ENCODE measurements at places on chromosomes 11 and 22.

DNA sequence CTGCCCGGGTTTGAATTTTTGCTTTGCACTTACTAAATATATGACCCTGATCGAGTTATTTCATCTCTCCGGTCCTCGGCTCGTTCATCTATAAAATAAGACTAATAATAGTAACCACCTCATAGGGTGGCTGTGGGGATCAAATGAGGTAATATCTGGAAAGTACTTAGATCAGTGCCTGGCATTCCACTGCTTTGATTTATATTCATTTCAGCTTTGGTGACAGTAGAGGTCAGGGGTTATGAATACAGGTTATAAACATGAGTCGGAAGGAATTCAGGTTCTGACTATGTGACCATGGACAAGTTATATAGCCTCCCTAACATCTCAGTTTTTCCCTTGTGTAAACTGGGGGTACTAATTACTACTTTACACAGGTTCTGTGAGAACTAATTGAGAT, 2.9 kb upstream of the TEAD1 start:
- no peak for DNase-seq

DNA sequence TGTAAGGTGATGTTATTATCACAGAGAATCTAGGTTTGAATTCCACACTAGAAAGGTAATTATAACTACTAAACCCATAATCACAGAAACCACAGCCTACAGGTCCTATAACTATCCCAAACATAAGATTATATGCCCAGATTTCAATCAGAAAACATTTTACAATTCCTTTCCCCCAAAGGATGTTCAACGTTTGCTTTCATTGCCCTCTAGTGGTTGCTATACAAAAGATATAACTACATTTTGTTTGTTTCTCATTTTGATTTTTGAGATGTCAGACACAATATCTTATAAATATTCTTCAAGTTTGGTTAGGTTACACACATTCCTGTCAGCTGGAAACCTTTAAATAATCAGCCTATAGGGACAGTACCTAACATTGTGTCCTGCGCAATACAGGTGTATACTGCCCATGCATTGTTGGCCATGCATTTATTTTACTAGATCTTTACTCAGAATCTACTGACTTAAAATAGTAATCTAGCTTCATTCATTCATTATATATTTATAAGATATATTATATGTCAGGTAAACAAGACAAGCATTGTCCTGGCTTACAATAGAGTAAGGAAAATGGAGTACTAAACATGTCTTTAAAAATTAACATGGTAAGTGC, 530.5 kb upstream of the CCDC90B start:
- DNase-seq = no peak

GRCh38 chr11:82195283-82195682, 538.4 kb downstream of the FAM181B start:
- no peak for DNase-seq

DNA sequence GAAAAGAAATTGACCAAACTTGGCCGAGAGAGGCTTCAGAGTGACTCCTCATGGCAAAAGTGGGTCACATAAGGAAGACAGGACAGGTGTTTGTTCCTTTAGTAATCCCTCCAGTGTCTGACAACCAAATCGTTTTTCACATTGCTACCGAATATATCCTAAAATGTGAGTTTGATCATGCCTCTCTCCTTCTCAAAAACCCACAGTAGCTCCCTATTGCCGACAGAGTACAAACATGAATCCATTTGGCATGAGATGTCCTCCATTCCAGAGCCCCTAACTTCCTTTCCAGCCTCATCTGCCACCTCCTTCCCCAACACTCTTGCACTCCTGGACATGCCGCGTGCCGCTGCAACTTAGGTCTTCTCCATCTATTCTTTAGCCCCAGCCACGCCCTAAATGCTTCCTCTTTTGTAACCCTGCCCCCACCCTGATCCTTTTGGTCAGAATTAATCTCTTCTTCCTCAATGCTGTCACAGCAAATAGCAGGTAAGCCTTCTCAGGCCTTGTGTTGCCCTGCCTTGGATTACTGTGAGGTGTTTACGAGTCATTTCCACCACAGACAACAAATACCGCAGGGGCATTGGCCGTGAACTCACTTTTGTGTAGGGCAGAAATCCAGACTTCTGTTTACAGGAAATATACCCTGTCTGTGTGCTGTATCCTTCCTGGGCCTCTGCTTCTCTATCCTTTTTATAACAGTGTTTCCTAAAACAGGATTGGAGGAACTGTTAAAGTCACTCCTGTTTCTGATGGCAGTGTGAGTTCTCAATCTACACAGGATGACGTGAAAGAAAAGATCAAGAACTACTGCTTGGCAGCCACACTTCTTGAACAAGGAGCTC, 66.0 kb upstream of the FTH1 start:
- no peak for DNase-seq

- DNase-seq = no peak
Observed at GRCh38 chr11:116192509-116193210, 580.1 kb downstream of the BUD13 start.

- DNase-seq = no peak
Observed at GRCh38 chr11:122717264-122717867, 61.8 kb downstream of the UBASH3B start.

DNA sequence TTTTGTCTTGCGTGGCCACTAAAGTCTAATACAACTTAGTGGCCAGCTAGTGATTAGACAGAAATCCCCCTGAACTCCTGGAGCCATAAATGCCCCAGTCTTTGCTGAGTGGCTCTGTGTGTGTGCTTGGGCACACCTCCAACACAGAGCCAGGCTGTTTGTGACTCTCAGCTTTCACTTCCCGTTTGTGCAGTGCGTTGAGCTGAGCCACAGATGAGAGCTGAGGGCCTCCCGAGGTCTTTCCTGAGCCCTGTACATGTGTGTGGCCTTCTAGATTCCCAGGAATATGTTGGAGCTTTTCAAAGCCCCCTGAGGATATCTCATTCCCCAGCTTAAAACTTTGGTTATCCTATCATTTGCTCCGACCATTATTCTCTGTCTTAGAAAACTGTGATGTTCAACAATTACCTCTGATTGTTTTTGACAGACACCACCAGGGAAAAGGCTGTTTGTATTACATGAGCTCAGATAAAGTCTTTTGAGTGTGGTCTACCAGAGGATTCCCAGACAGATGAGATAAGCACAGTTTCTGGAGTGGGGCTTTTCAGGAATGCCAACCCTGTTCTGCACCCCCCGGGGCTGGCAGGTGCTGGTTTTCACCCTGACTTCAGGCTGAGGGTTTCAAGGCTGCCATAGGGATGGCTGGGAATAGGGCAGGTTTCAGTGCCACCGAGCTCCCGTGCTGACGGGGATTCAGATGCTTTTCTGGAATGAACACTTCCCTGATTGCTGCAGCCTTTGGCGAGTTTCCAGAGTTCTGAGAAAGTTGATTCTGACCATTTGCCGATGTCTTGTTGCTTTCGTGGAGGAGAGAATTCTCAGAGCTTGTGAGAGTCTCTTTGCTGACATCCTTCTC, 23.8 kb downstream of the IGHMBP2 start:
- DNase-seq = no peak

DNA sequence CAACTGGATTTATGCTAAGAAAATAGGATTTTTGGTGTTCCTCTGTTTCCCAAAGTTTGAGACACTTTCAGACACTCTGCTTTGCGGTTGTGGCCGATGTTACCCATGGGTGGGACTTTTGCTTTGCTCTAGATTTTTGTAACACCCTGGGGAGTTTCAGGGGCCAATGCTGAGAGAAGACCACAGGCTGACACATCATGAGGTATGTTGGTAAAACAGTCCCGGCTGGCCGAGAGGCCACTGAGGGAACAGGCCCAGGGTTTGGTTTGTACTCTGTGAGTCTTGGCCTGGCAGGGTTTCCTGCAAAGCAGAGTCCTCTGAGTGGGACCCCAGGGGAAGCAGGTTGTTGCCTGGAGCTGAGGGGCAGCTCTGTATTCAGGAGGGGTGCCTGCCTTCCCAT, 78.5 kb upstream of the PITPNB start:
- DNase-seq = no peak

- no peak for DNase-seq
Observed at GRCh38 chr11:119525867-119526196, 102.9 kb upstream of the THY1 start.

All from substantia nigra (tissue), 51 donors.